Tibial nerve (tissue), 4 donors: ENCODE measurements at places on chromosomes 1 and 21. TPM values are rescaled to one million over a fixed set of nuclear protein-coding genes. Genes with fewer than 3 reads are reported as not detected.

DNA sequence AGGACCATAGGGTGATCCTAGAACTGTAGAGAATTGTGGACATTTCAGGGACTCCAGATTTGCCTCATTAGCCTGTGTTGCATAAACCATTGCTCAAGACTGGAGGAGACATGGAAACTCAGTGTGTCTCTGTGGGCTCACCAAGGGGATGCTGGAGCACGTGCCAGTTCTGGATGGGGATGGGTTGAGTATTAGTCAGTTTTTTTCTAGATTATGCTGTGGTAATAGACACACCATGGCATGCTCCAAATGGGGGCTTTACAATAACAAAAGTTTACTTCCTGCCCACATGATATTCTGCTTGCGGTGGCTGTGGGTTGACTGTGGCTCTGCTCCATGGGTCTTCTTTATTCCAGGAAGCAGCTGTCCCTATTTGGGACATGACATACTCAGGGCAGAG lies 125.4 kb downstream of the FOXD2 start:
- peak; percentile 53 for DNase-seq

DNA sequence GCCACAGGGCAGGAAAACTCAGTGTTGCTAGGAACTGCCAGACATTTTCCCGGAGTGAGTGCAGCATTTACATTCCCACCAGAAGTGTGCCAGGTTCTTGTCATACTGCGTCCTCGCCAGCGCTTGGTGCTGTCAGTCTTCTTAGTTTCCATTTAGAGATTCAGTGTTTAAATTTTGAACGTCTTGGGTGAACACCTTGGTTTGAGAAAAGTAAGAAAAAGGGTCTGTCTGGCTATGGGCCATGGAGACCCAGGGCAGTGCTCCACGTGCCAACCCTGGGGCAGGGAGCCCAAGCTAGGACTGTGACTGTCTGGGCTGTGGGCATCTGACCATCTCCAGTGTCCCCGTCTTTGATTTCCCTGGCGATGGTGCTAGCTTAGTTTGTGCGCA lies 16.0 kb downstream of the IBA57 start:
- DNase-seq = no peak

DNA sequence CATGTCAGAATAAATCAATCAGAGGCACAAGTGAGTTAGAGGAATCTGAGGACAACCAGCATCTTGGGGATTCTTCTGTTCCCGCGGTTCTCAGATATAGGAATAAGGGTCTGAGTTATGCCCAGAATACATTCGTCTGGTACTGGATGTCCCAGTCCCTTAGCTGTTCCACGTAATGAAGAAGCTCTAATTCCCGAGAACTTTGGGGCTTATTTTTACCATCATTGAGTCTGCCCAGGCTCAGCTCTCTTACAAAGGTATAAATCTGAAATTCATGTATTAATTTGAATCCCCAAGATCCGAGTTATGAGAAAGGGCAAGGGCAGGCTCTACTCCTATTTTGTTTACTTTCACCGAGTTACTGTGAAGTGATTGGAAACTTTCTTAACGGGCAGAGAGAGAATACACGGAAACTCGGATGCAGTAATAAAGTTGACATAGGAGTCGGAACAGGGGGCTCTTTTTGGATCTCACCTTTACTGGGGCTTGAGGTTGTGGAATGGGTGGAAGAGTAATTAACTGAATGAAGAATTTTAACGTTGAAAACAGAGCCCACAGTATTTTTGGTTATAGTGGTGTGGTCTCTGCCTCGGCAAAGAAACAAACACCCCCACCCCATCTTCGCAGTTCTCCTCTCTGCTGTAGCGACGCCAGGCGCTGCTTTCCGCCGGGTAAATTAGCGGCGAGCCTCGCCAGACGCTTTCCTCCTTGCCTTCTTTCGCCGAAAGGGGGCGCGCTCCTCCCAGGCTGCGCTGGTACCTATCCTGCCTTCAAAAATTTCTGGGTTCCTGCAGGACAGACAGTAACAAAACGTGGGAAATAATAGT lies 7.1 kb downstream of the PRRX1 start:
- DNase-seq = peak; percentile 62

DNA sequence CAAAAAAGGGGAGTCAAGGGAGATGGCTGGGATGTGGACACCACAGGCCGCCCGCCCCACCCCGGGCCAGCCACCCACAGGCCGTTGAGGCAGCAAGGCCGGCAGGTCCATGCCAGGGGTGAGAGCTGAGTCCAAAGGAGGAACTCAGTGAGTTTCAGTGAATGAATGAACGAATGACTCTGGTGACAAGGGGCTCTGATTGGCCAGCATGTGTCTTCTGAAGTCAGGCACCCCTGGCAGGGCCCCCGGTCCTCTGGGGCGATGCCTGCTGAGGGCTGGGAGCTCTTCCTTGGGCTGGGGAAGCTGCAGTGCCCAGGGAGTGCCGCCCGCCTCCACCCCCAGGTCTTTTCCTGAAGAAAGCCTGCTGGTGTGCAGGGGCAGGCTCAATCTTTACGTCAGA lies 236.1 kb upstream of the VAMP3 start:
- no peak for DNase-seq

DNA sequence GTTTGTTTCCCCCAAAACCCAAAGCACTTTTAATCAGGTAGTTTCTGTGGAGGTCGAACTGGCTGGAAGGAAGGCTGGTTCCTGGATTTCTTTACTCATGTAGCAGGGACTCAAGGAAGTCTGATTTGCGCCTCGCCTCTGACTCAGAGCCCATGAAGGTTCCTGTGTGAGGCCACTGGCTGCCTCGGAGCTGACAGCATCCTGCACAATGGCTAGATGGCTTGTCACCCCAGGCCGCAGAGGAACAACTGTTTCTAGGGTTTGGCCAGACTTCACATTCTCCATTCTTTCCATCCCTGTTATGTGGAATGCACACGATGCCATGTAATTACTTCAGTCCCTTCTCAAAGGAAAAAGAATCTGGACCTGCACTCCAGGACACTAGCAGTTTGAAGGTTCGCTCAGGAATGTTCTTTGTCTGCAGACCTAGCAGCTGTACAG lies 39.1 kb upstream of the PRSS38 start:
- no peak for DNase-seq

- DNase-seq = no peak
Measured at GRCh38 chr1:168365719-168366479, 85.2 kb downstream of the TBX19 start.

- no peak for DNase-seq
Measured at GRCh38 chr1:205598841-205599668, 32.8 kb downstream of the ELK4 start.

DNA sequence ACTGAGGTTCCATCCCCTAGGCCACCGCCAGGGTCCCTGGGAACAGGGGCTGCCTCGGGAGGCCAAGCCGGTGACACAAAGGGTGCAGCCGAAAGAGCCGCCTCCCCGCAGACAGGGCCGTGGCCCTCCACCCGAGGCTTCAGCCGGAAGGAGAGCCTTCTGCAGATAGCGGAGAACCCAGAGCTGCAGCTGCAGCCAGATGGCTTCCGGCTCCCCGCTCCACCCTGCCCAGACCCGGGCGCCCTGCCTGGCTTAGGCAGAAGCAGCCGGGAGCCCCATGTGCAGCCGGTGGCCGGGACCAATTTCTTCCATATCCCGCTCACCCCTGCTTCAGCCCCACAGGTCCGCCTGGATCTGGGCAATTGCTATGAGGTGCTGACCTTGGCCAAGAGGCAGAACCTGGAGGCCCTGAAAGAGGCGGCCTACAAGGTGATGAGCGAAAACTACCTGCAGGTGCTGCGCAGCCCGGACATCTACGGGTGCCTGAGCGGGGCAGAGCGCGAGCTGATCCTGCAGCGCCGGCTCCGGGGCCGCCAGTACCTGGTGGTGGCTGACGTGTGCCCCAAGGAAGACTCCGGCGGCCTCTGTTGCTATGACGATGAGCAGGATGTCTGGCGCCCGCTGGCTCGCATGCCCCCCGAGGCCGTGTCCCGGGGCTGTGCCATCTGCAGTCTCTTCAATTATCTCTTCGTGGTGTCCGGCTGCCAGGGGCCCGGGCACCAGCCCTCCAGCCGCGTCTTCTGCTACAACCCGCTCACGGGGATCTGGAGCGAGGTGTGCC lies 1.4 kb downstream of the KLHDC7A start:
- no peak for DNase-seq

DNA sequence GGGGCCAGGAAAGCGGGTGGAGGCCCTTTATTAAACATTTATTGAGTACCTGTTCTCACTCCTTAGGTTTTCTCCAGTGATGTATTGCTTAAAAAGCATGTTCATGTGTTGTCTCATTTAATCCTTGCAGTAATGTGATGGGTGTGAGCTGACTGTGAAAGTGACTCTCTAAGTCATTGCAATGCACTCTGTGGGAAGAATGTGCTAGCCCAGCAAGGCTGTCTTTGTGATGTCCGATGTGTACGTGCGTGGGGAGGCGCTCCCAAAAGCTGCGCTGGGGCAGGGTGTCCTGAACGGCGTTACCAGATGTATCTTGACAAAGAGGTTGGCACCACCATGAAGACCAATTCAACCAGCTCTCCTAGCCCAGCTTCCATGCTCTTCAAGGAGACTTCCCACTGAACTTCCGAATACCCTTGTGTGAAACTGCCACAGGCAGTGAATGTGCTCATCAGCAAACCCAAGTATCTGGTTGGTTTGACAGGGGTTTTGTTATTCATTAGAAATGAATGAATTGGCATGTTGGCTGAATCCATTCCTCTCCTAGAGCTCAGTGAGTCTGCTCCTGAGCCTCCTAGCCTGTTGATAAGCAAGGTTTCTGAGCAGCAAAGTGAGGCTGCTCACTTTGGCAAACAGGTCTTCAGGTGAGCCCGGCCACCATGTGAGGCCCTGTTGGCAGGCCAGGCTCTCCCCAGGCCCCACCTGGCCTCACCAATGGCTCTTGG lies 28.0 kb downstream of the NUAK2 start:
- no peak for DNase-seq

DNA sequence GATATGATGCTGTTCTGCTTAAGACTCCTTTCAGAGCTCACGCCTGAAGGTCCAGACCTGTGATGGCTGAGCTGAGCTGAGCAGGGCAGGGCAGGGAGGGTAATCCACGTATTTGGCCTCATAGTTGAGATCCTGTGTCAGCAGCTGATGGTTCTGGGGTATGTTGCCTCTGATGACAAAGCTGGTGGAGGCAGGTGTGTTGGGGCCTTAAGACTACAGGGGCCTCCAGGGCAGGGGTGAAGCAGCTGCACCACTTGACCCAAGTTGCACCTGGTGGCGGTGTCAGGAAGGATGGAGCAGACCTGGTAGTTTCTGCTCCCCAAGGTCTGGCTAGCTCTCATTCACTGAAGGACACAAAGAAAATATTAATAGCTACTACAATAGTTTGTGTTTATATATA lies 57.0 kb downstream of the FCRL5 start:
- no peak for DNase-seq

- no peak for DNase-seq
Measured at GRCh38 chr1:15459771-15460707, 3.5 kb downstream of the CELA2A start.

DNA sequence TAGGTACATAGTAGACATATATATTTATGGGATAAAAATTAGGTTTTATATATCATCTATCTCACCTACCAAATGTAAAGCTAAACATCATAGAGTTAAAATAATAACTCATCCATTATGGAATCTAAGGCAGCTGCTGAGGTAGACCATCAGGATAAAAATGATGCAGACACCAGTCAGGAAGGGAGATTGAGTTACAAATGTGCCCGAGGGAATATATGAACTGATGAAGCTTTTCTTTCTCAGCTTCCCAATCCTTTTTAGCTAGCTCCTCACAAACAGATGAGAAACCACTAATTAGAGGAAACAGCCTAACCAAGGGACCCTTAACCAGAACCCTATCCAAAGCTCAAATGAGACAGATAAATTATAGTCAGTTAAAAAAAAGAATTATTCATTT lies 20.9 kb downstream of the TTLL7 start:
- DNase-seq = no peak

The PAPPA2 gene
- 0.90 TPM for total RNA-seq

The GJA8 gene
- total RNA-seq = not detected

The BSND gene
- not detected for total RNA-seq

The CELA2B gene
- total RNA-seq = not detected
